CD8-positive, alpha-beta T cell (primary cell): ENCODE measurements at places on chromosomes 2 and 18. TPM values are rescaled to one million over a fixed set of nuclear protein-coding genes. Genes with fewer than 3 reads are reported as not detected.

The MOGAT1 gene
- total RNA-seq = not detected

- DNase-seq = peak; percentile 75
Observed at GRCh38 chr2:70984576-70985282, 6.3 kb downstream of the ANKRD53 start.

DNA sequence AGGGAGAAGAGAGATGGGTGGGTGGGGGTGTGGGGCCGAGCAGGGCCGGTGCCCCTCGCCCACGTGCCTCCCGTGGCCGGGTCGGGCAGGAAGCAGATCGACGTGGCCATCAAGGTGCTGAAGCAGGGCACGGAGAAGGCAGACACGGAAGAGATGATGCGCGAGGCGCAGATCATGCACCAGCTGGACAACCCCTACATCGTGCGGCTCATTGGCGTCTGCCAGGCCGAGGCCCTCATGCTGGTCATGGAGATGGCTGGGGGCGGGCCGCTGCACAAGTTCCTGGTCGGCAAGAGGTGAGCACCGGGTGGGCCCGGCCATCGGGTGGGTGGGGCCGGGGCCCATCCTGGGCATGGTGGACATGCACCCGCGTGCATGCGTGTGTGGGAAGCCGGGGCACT lies 21.8 kb downstream of the ZAP70 start:
- no peak for DNase-seq

DNA sequence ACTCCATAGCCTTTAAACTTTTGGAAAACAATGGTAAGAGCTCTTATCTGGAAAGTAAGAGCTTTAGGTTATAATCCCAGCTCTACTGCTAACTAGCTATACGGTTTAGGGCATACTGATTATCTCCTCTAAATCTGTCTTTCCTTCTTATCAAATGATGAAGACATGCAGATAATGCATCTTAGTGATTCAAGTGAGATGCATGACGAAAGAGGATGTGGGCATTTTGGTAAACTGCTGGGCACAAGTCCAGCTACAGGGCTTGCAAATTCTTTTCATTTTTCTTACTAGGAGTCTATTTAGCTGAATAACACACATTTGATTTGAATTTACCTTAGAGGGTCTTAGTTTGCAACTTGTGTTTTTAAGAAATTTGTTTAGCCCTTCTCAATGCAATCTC lies 1604.8 kb upstream of the ZEB2 start:
- DNase-seq = no peak

The TSPYL6 gene
- not detected for total RNA-seq

The SPEG gene
- total RNA-seq = 18.1 TPM

DNA sequence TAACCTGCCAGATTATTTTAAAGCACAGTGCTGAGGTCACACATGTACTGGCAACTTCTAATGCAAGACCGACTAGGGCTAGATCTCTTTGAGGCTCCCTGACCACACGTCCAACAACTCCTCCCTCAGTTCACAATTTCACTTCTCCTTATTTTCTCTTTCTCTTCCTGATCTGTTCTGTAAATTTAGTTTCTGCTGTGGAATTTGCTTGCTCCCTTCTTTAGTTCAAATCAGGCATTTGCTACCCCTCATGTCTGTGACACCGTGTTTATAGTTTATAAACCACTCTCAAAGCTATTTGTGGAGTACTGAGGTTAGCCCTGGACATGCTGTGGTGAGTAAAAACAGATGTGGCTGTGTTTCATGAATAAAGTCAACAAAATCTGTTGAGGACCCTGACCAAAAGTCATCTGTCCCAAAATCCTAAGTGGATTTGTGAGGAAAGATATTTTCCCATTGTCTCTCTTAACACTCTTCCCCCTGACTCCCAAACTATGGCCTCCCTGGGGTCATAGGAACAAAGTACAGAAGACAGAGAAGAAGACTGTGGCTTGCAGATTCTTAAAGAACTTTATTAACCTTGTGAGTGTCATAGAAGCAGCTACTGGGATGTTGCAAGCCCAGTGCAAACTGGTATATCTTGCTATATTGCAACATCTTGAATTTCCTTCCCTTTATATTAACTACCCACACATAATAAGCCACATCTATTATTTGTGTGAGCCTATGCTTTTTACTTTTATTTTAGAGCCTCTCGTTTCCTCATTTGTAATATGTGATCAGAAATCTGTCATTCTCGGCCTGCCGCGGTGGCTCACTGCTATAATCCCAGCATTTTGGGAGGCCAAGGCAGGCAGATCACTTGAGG lies 3.5 kb upstream of the NAGK start:
- no peak for DNase-seq

- no peak for DNase-seq
Observed at GRCh38 chr18:47582093-47582492, 330.6 kb upstream of the SKOR2 start.

DNA sequence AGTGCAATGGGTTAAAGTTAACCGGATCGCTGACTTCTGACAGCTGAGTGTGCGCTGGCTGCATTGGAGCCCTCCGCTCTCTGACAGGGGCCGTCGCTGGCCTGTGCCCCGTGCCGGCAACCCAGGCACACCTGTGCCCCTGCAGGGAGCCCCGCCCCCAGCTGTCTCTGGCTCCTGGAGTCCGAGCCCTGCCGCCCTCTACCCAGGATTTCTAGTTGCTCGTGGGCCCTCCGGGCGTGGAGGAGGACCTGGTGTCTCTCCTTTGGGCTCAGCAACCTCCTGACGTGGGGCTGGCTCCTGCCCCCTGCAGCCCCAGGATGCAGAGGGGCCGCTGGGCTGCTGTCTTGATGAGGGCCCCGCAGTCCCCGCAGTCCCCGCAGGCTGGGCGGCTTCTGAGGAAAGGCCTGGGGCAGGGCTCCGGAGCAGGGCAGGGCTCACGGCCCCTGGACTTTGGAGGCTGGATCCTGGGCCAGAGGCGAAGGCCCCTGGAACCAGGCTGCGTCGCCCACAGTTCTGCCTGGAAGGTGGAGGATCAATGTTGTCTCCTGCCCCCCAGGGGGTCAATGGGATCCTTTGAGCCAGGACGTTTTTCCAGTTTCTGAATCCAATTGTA lies 172.8 kb downstream of the RNF144A start:
- no peak for DNase-seq

DNA sequence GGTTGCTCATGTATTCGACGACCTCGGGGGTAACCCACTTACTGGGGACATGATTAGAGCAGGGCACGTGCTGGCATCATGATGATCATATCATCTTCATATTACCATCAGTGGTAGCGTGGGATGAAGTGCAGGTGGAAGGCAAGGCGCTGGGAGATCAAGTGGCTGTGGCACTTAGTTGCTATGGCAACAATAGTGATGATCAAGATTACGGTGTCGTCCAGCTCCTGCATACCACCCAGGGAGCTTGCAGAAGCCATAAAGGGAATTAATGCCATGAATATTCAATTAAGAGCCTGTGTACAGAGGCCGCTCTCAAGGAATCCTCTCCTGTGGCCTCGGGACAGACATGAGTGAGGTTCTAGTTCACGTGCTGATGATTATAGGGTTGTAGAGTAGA lies 237.2 kb upstream of the COPS8 start:
- DNase-seq = no peak

DNA sequence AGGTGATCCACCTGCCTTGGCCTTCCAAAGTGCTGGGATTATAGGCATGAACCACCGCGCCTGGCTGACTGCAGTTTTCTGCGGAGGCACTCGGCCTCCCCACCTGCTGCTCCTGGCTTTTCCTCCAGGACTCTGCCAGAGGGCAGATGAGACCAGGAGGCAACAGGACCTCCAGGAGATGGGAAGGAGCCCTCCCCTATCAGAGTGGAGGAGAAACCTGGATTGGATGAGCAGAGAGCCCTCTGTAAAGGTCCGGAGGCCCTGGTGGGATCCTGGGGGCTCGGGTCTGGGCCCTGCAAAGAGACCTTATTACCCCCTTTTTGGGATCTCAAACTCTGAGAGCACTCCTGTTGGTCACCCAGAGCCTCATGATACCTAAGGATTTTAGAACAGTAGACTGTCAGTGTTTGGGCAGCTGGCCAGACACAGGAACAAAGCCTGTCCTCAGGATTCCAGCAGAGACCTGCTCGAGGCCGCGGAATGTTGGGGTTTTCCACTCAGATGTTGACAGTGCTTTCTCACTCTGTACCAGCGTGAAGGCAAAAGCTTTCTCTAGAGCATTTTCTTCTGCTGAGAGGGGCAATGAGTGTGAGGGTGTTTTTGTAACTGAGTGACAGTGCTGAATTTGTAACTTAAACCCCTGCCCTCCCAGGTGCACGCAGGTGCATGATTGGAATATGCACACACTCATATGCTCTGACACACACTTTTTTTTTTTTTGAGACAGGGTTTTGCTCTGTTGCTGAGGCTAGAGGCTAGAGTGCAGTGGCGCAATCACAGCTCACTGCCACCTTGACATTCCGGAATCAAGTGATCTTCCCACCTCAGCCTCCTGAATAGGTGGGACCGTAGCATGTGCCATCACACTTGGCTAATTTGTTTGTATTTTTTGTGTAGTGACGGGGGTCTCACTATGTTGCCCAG lies 48.4 kb downstream of the NPPC start:
- DNase-seq = no peak

The KCNG3 gene
- total RNA-seq = 2.5 TPM

- no peak for DNase-seq
Observed at GRCh38 chr2:164810843-164811242, 30.8 kb downstream of the COBLL1 start.

- DNase-seq = no peak
Observed at GRCh38 chr2:200405599-200406298, 99.3 kb downstream of the SPATS2L start.

- no peak for DNase-seq
Observed at GRCh38 chr2:26722911-26723310, 30.4 kb downstream of the KCNK3 start.

- DNase-seq = no peak
Observed at GRCh38 chr2:226836548-226836885, 663 bp downstream of the RHBDD1 start.

- no peak for DNase-seq
Observed at GRCh38 chr2:210895132-210895531, 338.7 kb downstream of the CPS1 start.

- no peak for DNase-seq
Observed at GRCh38 chr2:27888790-27889189, 1.4 kb downstream of the RBKS start.

The ERMN gene
- 20.7 TPM for total RNA-seq
